Mesothelial cell of epicardium (in vitro differentiated cells): ENCODE measurements at places on chromosomes 6 and 20. TPM values are rescaled to one million over a fixed set of nuclear protein-coding genes. Genes with fewer than 3 reads are reported as not detected.
A peak's percentile ranks its signal among the peaks of the same experiment; 100 is the strongest.

The COL11A2 gene
- 12.6 to 14.4 TPM (median 14.2 TPM) in 3 replicates for total RNA-seq

The MOXD1 gene
- total RNA-seq, result 110 to 113 TPM (median 111 TPM) in 3 replicates

The TNFRSF6B gene
- 1.6 TPM in 1 of 3 replicates, not detected in the others for total RNA-seq

The SOX18 gene
- total RNA-seq, result 0.23 to 0.34 TPM in 2 of 3 replicates, not detected in the other

The SLC22A2 gene
- 0.07 TPM in 1 of 3 replicates, not detected in the others for total RNA-seq

- peaks cover 13% of the 10 kb centered on the region for H3K4me1 ChIP-seq
- DNase-seq, result no peak
- no peaks in the 10 kb centered on the region for H3K36me3 ChIP-seq
- H3K27ac ChIP-seq, result no peak overlapping the region
- H3K4me3 ChIP-seq, result no peak overlapping the region
- peaks cover 2% of the 10 kb centered on the region for H3K27me3 ChIP-seq
Observed at GRCh38 chr20:20783450-20783849, 71.0 kb upstream of the RALGAPA2 start.

DNA sequence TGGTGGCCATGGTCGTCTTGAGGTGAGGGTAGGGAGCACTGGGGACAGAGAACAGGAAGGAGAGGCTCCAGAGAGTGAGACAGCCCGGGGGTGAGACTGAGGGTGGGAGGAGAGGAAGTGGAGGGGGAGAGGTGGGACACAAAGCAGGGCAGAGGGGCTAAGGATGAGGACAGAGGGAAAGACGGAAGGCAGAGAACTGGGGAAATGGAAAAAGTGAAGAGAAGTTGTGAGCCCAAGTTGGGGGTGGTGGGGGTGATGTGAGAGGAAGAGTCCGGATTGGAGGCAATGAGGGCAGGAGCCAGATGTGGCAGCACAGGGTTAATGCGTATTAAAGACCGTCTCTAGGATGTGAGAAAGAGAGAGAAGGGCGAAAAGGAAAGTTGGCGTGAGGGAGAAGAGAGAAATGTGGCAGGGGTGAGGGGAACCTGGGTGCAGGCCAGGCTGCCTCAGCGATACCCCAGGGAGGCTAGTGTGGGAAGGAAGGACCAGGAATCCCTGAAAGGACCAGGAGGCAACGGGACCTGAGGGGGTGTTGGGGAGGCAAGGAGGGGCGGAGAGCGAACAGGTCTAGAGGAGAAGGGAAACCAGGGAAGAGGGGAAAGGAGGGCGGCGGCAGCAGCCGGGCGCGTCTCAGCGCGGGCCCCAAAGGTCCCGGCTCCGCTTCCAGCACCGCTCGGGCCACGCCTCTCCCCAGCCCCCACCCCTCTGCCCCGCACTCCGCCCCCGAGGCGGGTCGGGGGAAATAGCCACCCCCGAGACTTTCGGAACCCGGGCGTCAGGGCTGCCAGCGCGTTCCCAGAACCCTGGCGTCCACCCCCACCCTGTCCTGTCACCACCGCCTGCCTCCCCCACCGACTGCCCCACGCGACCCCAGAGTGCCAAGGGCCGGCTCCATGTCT, at the start of gene PPP1R18:
Gene PPP1R18 (minus strand): TSS at position 637 of the 899 bp plus-strand sequence. CDS start 627 bp downstream, at position 10.
- H3K4me3 ChIP-seq, result peak within 1 kb of the TSS; percentile 81
- H3K36me3 ChIP-seq, result no peaks in the 10 kb centered on the region
- no peaks in the 10 kb centered on the region for H3K27me3 ChIP-seq
- H3K4me1 ChIP-seq, result peaks cover 76% of the 10 kb centered on the region
- no peak for DNase-seq

DNA sequence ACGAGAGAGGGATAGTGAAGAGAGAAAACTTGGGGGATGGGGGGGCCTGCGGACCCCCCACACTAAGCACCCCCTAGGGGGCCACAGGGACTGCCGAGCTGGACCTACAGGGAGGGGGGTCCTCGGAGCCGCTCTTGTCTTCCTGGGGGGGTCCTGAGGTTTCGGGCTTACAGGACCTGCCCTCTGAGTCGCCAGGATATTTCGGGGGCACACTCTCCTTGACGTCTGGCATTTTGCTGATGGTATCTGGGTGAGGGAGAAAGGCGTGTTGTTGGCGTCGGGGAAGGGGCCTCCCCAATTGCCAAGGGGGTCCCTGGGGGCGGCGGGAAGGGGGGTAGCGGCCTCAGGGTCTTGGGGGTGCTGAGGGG, 516 bp downstream of the TCP11 start:
- no peaks in the 10 kb centered on the region for H3K36me3 ChIP-seq
- DNase-seq, result no peak
- peaks cover 20% of the 10 kb centered on the region for H3K4me1 ChIP-seq

GRCh38 chr6:154888421-154889295, 106.5 kb upstream of the TIAM2 start:
- H3K4me3 ChIP-seq, result no peak overlapping the region
- H3K4me1 ChIP-seq, result peaks cover 25% of the 10 kb centered on the region
- peaks cover 14% of the 10 kb centered on the region for H3K36me3 ChIP-seq
- peak overlapping the region; percentile 51 for H3K27ac ChIP-seq

DNA sequence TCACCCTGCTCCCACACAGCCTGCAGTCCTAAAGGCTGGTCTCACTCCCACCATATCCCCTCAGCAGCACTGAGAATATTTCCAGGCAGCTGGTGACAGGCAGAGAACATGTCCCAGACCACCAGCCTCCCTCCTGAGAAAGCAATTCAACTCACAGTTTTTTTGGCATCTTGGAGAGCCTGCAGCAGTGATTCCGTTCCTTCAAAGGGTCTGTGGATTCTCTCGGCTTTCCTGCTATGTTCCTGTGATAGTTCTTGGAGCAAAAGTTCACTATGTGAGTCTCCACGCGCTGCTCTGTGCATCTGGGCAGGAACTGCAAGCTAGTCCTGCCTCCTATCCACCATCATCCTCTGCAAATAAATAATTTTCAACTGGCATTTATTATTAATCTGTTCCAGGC, 448.3 kb upstream of the HSF2 start:
- no peak for DNase-seq
- peaks cover 8% of the 10 kb centered on the region for H3K4me1 ChIP-seq
- no peak overlapping the region for H3K27ac ChIP-seq
